ENCODE measurements at places on chromosomes 2 and 18.

- no peak for DNase-seq
Measured at GRCh38 chr2:176466918-176467452, 197.7 kb downstream of the MTX2 start.

- DNase-seq, result no peak
Measured at GRCh38 chr2:8605351-8606065, 76.3 kb upstream of the ID2 start.

- no peak for DNase-seq
Measured at GRCh38 chr2:64524604-64525316, 632 bp downstream of the AFTPH start.

- DNase-seq, result no peak
Measured at GRCh38 chr2:238784671-238785527, 63.0 kb upstream of the TWIST2 start.

DNA sequence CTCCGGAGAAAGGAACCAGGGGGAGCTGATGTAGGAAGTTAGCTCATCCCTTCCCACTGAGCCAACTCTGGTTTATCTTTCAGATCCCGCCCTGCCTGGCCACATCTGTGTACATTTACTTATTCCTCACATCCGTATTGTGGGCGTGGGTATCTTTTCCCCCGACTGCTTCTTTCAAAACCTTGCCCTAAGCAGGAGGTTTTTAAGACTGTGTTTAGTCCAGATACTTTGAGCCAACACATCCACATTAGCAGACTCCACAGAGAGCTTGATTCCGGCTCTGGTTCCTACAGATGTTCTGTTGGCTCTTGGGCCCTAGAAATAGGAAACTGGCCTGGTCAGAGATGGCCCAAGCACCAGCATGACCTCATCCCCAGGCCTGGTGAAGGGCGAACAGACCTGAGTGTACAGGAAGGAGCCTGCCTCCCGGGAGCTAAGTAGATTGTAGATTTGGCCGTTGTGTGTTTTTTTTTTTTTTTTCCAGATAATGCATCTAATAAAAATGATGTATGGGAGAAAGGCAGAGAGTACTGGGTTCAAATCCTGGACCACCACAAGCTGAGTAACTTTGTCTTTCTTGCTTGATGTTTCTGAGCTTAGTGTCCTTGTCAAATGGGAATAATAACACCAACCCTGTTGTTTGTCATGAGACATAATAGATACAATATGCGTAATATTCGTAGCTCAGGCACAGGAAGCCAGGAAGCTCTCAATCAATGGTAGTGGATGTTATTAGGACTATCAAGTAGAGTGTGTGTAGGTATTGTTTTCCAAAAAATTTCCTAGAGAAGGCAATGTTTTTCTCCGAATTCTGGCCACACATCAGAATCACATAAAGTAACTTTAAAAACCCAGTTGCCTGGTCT lies 92.3 kb downstream of the PRKCE start:
- DNase-seq, result no peak

DNA sequence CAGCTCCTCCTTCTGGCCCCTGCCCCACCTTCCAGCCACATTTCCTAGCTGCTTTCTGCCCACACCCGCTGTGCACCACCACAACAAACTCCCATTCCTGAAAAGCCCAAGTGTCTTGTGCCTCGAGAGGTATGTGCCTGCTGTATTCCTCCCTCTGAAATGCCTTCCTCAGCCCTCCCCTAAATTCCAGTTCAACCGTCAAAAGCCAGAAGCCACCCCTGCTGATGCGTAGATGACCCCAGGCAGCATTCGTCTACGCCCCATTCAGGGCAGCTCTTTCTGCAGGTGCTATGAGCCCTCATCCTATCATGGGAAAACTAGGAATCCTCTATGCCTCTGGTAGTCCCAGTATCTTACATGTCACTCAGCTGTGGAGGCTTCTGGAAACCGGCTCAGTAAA lies 71.7 kb downstream of the DNMT3A start:
- DNase-seq, result no peak

DNA sequence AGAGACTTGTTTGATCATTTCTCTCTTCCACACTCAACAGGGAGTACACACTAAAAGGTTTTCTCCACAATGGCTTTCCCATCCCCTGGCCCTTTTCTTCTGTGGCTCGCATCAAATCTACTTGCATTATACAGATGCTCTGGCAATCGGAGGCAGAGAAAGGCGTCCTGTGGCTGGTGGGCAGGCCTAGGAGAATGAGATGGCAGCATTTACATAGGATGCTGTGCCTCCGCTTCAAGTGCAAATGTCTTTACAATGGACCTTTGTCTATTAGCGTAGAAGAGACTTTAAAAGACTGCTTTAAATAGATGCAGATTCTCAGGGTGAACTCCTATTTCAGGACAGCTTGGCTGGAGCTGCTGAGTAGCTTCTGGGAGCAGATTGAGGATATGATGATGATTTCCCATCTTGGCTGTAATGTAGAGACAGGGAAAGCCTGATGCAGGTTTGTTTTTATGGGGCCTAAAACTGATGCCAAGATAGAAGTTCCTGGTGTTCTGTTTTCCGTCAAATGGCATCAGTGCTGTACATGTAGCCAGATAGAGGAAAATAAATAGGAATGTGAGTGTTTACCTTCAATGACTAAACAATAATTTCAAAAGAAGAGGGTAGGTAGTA lies 423.4 kb downstream of the RND3 start:
- no peak for DNase-seq

DNA sequence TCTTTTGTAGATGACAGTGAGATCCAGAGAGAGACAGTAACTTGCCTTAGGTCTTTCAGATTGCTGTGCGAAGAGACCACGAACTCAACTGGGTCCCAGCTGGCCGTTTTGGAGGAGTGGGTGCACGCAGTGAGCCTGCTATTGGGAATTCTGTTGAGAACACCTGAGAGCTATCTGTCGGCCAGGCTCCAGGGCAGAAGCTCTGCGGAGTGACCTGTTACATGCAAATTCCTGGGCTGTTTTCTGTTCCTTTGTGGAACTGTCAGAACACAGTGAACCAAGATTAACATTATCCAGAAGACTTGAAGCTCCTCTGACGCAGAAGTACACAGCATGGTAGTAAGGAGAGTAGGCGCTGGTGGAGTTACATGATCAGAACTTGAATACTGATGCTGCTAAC lies 99.5 kb upstream of the LMAN1 start:
- DNase-seq, result no peak

GRCh38 chr2:232319067-232319802 lies 59.3 kb upstream of the ALPP start:
- no peak for DNase-seq

- DNase-seq, result no peak
Measured at GRCh38 chr2:28568036-28568435, 72.2 kb downstream of the PLB1 start.

DNA sequence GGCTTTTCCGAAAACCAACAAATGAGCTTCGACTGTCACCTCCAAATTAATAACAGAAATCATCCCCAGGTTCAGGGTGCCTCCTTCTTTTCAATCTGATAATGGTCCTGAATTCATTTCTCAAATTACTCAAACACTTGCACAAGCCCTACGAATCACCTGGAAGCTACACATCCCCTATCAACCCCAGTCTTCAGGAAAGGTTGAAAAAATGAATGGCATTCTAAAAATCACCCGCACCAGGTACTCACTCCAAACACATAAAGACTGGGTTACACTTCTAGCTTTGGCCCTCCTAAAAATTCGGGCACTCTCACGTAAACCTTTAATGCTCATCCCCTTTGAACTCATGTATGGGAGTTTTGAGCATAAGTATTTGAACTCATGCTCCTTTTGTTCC lies 23.9 kb downstream of the EIF2AK2 start:
- no peak for DNase-seq

DNA sequence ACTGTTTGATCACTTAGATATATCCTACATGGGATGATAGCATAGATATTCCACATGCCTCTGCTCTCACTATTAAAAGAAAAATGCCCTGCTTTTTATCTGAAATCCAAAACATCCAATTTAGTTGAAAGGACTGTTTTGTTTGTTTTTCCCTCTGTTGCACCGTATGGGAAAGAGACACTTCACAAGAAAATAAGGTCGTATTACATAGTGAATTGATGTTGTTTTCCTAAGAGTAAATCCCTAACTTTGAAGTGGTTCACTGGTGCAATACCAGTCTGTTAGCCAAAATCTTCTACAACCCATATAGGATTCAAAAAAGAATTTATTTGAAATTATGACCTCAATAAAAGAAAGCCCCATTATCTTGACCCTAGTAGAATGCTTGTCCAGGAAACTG lies 18.1 kb downstream of the TGFA start:
- no peak for DNase-seq

GRCh38 chr2:206092297-206092696 lies 6.3 kb upstream of the INO80D start:
- no peak for DNase-seq

DNA sequence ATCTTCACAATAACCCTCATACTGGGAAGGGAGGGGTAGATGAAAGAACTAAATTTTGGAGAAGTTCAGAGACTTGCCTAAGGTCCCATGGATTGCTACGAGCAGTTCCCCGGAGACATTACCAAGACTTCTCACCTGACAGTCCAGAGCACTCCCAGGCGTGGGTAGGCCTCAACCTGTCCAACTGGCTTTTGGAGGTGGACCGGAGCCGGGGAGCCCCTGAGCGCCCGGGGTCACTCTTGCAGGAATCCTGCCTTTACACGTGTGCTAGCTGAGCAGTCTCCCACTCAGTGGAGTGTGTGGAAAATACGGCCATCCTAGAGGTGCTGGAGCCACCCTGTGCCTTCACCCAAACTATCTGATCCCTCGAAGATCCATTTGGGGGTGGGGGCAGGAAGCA lies 8.0 kb downstream of the POMC start:
- no peak for DNase-seq

- no peak for DNase-seq
Measured at GRCh38 chr2:130831356-130831755, 5.4 kb upstream of the ARHGEF4 start.

- DNase-seq, result no peak
Measured at GRCh38 chr2:78120275-78120674, 598.1 kb upstream of the LRRTM4 start.

- DNase-seq, result no peak
Measured at GRCh38 chr2:120293096-120294007, 40.7 kb downstream of the RALB start.
